H1 (cell line): ENCODE measurements at places on chromosomes 5 and 9. TPM values are rescaled to one million over a fixed set of nuclear protein-coding genes. Genes with fewer than 3 reads are reported as not detected.

GRCh38 chr9:89497978-89498851 is at the start of gene SEMA4D:
Gene SEMA4D (minus strand): TSS chr9:89498113. CDS start chr9:89405456, 92,657 bp downstream.
- peak; percentile 78 for DNase-seq

DNA sequence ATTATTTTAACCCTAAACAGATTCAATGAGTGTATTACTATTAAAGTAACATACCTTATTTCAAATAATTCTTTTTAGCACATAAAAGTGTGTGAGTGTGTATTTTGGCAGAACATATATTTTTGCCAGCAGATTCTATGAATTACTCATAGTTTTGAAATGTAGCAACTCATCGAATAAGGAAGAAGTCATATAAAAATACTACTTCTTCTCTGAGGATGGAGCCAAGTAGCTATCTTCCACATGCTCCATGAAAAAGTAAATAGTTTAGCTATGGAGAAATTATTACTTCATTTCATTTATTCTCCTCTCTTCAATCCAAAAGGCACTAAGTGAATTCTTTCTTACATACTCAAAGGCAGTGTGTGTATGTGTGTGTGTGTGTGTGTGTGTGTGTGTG is 1090.4 kb upstream of the CDH6 start:
- DNase-seq: no peak

- no peak for DNase-seq
Measured at GRCh38 chr5:66617226-66617861, 21.2 kb downstream of the MAST4 start.

GRCh38 chr9:116547729-116548426 is 139.2 kb upstream of the TRIM32 start:
- DNase-seq: no peak

DNA sequence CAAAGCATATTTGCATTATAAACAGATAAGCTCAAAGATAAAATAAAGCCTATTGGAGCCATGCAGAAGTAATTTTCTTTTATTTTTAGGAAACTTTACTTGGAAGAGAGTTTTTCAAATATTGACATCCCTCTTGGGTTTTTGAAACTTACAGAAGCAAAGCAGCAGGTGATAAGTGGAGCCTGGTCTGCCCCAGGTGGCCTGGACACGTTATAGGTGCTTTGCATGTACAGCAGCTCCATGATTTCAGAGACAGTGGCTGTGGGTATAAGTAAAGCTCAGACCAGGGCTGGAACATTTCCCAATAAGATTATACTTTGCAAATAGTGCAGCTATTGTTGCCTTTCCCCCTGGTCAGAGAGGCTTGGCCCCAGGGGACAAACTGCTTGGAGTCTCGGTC is 51.5 kb downstream of the CCDC192 start:
- DNase-seq: no peak

DNA sequence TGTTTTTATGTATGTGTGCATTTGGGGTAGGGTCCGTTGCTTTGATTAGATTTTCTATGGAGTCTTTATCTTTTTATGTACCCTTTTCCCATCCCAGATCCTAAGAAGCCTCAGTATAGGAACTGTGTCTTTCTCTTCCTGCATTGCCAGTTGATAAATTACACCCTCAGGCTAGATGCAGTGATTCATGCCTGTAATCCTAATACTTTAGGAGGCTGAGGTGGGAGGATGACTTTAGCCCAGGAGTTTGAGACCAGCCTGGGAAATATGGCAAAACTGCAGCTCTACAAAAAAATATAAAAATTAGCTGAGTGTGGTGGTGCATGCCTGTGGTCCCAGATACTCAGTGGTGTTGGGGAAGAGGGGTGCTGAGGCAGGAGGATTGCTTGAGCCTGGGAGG is 40.2 kb downstream of the NLN start:
- no peak for DNase-seq

- no peak for DNase-seq
Measured at GRCh38 chr5:58106754-58107410, 353.0 kb downstream of the PLK2 start.

DNA sequence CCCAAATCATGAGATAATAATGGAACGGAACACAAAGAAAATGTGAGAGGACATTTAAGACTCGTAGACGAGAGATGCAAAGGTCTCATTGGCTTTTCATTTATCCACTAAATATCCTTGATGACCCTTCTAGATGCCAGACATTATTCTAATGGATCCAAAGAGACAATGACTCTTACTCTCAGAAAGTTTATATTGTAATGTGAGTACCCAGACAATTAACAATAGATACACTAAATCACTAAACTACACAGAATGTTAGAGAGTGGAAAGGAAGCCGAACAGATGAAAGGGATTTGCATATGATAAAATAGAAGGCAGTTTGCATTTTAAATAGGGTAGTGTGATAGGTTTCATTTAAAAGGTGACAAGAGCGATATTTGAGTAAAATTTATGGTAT is 973.3 kb downstream of the TAF11L14 start:
- DNase-seq: no peak

DNA sequence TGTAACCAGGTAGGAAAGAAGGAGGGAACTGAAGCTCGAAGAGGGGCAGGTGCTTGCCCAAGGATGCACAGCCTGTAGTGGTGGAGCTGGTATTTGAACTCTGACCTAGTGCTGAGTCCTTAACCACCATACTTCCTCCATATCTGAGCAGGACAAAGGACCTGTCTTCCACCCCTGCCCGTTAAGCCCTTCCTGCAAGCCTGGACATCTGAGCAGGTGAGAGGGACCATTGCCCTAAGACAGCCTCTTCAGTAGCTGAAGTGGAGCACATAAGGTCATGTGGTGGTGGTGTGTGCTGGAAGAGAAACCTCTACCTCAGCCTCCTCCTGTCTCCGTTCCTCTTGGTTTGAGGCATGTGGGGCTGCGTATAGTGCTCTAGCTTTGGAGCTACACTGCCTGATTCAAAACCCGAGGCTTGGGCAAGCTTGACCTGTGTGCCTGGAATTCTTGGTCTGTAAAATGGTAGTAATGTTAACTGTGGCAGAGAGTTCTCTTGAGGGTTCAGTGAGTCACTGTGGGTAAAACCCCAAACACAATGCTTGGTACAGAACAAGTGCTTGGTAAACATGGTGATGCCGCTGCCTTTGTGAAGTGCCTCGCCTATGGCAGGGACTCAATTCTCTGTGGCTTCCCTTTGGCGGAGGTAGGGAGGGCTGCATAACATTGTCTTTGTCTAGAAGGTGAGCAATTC is 7.4 kb downstream of the GALNT10 start:
- DNase-seq: no peak

DNA sequence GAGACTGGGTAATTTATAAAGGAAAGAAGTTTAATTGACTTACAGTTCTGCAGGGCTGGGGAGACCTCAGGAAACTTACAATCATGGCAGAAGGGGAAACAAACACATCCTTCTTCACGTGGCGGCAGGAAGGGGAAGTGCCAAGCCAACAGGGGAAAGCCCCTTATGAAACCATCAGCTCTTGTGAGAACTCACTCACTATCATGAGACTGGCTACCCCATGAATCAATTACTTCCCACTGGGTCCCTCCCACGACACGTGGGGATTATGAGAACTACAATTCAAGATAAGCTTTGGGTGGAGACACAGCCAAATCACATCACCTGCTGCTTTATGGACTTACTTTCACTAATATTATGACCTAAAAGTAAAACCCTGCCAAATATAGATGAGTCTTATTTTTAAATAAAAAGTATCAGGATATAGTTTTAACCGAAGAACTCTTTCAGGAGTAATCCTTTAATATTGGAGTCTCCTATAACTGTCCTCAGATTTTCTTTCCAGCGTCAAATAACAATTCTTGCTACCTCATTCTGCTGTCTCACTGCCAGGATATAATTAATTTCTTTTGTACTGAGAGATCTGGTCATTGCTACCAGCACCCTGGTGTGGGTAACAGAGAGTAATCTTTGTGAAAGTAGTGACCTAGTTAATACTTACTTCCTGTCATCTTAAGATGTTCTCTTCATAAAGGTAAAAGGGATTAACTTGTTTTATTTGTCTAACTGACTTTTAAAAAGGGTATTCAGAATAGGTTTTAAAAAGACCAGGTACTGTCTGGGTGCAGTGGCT is 68.6 kb downstream of the NLN start:
- no peak for DNase-seq

GRCh38 chr9:93501406-93501805 is 48.0 kb upstream of the FAM120AOS start:
- DNase-seq: no peak

DNA sequence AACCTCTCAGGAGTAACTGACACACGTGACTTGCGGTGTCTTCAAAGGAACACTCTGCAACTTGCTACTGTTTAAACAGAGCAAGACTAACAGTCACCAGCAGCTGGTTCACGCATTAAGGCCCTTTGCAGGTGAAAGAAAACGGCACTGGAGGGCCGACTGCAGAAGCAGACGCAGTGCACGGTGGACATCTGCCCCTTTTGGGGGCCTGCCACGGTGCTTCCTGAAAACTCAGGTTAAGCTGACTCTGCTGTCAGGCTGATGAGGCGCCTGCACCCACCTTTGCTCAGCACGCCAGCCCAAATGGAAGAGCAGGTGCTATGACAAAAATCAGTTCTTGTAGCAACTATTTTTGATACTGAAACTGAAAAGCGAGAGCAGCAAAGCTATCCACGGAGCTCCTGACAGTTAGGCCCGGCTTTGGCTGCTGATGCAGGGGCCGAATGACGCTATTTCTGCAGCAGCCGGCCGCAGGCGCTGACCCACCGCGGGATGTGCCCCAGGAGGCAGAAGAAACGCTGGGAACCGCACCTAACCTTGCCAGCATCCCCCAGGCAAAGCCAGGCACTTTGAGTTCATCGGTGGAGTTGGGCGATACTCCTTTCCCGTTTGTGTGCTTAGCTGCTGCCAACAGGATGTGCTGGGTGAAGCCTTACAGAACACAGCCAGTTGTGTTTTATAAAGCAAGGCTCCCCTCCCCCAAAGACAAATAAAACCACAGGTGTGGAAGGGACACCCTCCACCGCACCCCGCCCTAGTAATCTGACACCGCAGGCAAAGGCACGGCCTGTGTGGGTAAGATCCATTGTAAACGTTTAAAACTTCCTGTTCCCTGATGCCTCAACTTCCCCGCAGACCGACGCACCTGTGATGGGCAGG is 21.1 kb upstream of the TERT start:
- no peak for DNase-seq

DNA sequence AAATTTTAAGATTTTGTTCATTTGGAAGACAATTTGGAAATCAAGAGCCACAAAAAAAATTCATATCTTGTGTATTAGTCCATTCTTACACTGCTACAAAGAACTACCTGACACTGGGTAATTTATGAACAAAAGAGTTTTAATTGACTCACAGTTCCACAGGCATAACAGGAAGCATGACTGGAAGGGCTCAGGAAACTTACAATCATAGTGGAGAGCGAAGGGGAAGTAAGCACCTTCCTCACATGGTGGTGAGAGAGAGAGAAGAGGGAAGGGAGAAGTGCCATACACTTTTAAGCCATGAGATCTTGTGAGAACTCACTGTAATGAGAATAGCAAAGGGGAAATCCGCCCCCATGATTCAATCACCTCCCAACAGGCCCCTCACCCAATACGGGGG is 274.4 kb downstream of the KCNN2 start:
- DNase-seq: no peak

- no peak for DNase-seq
Measured at GRCh38 chr5:34499001-34499734, 157.0 kb upstream of the RAI14 start.

GRCh38 chr9:16257604-16258003 is 612.9 kb downstream of the BNC2 start:
- DNase-seq: no peak

Gene DMGDH
- total RNA-seq: 1.1 TPM in 1 of 2 replicates, not detected in the other

Gene ORM2
- total RNA-seq: 0.90 TPM in 1 of 2 replicates, not detected in the other
